ENCODE measurements at places on chromosomes 5 and 9.

- no peak for DNase-seq
Measured at GRCh38 chr9:106800701-106801270, 62.2 kb upstream of the ZNF462 start.

DNA sequence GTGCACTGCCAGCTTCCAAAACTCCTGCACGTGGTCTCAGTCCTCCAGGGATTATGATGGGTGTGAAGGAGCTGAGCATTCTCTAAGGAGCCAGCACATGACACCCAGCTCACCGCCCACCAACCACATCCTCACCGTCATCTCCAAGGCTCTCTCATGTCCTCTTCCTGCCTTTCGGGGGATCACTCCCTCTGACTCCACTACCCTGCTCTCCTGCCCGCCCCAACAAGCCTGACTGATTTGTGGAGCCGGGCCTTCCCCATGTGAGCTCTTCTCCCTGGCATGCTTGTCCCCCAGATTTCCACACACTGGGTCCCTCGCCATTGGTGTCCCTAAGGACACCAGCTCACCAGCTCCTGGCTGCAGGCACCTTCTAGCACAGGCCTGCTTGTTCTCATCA, 1.9 kb downstream of the ABO start:
- no peak for DNase-seq

GRCh38 chr5:181133610-181134231, 2.8 kb upstream of the OR2V1 start:
- DNase-seq = no peak

DNA sequence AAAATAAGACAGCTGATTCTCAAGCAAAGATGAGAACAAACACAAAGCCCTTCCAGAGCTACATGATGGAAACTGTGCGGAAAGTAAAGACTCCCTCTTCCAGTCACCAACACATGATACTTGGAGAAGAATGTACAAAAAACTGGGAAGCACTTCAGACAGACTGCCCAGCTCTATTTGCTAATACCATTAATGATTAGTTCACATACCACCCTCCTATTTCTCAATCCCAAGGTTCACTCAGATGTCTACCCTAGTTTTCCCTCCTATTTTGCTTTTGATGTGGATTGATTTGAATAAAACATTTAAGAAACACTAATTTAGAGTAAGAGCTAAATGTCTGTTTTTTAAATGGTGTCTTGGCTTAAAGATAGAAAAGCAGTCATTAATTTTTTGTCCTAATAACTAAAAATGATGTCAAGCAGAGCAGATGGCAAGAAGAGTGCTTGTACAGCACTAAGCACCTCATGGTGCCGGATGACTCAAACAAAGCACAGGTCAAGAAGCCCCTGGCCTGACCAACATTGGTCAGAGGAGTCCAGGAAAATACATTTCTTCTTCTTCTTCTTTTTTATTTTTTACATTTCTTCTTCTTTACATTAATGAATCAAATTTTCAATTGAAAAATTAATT, 639.4 kb downstream of the PDE4D start:
- no peak for DNase-seq

- no peak for DNase-seq
Measured at GRCh38 chr5:156942064-156942463, 21.0 kb downstream of the TIMD4 start.

- DNase-seq = no peak
Measured at GRCh38 chr5:147935032-147935431, 28.7 kb upstream of the C5orf46 start.

DNA sequence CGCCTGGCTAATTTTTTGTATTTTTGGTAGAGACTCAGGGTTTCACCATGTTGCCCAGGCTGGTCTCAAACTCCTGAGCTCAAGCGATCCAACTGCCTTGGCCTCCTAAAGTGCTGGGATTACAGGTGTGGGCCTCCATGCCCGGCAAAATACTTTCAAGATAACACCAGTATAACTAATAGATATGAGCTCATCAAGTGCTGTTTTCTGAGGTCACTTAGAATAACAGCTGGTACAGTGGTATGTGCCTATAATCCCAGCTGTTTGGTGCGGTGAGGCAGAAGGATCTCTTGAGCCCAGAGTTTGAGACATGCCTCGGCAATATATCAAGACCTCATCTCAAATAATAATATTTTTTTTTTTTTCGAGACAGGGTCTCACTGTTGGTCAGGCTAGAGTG, 30.5 kb upstream of the CREBRF start:
- no peak for DNase-seq

- no peak for DNase-seq
Measured at GRCh38 chr5:171642894-171643293, 142.7 kb upstream of the SMIM23 start.

DNA sequence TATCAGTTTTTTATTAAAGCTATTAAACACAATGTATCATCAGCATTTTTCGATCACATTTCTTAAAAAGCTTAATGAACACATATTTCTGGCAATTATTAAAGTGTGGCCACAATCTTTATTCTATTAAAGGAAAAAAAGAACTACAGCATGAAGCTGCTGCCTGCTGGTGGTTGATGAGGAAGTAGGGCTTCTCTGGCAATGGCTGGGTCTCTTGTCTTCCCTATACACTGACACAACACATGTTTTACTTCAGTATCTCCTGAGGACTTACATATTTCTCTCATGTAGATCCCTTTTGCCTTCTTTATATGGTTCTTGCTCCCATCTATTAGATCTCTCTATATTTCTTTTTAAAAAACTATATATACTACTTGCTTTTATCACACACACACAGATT, 590.7 kb downstream of the RAB3C start:
- no peak for DNase-seq

- no peak for DNase-seq
Measured at GRCh38 chr5:80705801-80706200, 51.0 kb upstream of the DHFR start.

DNA sequence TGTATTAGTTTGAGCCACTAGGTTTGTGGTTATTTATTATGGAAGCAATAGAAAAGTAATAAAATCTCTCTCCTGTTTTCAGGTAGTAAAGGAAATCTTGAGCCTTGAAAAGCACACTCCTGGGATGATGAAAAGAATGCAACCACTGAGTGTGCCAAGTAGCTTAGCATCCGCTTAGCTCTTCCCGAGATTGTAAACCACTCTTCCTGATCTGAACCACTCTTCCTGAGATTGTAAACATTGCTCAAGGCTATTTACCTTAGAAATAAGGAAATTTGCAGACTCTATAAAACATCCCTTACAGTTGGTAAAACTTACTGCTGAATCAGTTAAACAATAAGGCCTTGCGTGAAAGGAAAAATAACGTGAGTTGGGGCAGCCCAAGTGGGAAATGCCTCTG, 17.4 kb upstream of the IL33 start:
- DNase-seq = no peak

GRCh38 chr5:133396187-133396741, 216.1 kb downstream of the FSTL4 start:
- DNase-seq = no peak

- no peak for DNase-seq
Measured at GRCh38 chr5:126248611-126249010, 174.6 kb upstream of the GRAMD2B start.

DNA sequence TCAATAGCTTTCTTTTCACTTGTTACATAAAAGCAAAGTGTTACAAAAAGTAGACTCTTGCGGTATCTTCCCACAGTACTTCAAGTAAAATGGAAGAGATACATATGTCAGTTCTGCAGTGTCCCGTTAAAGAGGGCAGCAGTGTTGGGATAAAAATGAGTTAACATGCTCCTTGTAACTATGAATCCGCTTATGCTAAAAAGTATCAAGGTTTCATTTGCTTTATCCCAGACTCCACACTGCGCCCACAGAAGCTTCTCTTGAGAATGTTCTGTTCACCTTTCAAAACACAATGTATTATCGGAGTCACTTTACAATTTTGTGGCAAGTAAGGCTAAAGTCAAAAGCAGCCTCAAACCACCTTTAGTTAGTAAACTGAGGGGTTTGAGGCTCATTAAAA, 790 bp downstream of the PTAR1 start:
- DNase-seq = no peak

- no peak for DNase-seq
Measured at GRCh38 chr5:16679190-16679589, 62.4 kb upstream of the RETREG1 start.

GRCh38 chr5:74482523-74482922, 158.0 kb downstream of the ENC1 start:
- no peak for DNase-seq

DNA sequence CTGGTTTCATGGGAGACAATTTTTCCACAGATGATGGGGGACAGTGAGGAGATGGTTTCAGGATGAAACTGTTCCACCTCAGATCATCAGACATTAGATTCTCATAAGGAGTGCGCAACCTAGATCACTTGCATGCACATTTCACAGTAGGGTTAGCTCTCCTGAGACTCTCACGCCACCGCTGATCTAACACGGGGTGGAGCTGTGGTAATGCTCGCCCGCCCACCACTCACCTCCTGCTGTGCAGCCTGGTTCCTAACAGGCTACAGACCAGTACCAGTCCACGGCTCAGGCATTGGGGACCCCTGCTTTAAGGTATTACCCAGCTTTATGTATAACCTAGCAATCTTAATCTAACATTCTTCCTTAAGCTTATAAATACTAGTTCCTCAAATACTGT, 35.6 kb downstream of the TTC39B start:
- DNase-seq = no peak

- DNase-seq = no peak
Measured at GRCh38 chr5:110977915-110978314, 93.6 kb upstream of the TSLP start.

DNA sequence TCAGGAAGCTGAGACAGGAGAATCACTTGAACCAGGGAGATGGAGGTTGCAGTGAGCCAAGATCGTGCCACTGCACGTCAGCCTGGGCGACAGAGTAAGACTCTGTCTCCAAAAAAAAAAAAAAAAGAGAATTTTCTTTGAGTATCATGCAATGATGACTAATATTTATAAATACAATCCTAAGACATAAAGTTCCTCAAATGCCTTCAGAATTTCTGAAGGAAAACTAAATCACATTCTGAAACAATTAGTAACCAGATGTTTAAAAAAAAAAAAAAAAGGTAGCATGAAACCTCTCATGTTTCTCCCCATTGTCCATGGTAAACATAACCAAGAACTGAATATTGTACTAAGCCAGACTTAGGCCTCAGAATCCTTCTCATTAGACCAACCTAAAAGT, 23.1 kb downstream of the MLLT3 start:
- no peak for DNase-seq

- no peak for DNase-seq
Measured at GRCh38 chr9:123482295-123482968, 126.4 kb downstream of the CRB2 start.

DNA sequence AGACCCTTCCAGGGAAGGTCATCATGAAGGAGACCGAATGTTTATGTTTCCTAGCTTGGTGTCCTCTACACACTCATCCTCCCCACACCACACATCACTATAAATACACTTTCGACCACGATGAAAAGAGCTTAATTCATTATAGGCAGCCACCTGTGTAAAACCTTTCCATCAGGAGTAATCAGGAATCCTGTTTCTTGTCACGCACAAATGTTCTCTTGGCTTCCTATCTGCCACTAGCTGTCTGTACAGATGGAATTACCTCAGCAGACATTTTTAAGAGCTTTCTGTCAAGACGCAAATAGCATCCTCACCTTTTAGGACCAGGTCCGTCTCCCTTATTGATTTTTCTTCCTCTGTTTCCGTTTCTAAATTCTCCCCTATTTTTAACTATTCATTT, 79.1 kb downstream of the CYFIP2 start:
- no peak for DNase-seq

DNA sequence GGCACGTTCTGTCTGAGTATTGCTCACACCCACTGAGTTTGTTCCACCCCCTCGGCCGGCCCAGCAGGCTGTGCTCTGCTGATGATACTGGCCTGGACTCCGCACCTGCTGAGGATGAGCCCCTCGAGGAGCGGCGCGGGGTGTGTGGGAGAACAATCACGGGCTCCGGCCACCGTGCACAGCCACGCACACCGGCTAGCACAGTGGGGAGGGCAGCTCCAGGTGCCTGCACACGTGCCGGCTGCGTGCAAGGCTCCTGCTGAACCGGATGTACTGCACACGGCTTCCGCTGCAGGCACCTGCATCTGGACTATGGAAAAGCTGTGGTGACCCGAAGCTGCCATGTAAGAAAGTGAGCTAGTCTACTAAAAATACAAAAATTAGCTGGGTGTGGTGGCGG, 485.2 kb upstream of the CDH9 start:
- DNase-seq = no peak

DNA sequence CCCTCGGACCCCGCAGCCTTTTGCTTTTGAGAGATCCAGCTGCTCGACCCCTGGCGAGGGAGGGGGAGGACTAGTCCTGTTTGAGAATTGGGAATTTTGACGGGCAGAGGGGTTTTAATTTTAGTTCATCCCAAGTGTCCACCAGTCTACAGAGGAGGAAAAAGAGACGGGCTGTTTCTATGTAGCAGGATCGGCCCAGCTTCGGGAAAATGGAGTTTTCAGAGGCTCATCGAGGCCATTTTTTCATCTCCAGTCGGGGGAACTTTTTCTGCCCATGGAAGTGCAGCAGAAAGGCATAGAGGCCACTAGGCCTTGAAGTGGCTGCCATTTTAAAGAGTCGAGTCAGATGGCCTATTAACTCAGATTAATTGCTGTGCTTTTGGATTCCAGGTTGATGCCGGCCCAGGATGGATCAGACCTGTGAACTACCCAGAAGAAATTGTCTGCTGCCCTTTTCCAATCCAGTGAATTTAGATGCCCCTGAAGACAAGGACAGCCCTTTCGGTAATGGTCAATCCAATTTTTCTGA, 1.2 kb downstream of the NSD1 start:
- no peak for DNase-seq

GRCh38 chr9:31612336-31613030, 772.0 kb upstream of the ACO1 start:
- DNase-seq = no peak

Data from NCI-H187 treated with DMSO at 0.1 percent for 48 hours (cell line).